ENCODE measurements at places on chromosomes 5 and 9.

- no peak for DNase-seq
Measured at GRCh38 chr9:124347206-124347967, 67.9 kb downstream of the PSMB7 start.

- no peak for DNase-seq
Measured at GRCh38 chr9:31542384-31543055, 841.9 kb upstream of the ACO1 start.

DNA sequence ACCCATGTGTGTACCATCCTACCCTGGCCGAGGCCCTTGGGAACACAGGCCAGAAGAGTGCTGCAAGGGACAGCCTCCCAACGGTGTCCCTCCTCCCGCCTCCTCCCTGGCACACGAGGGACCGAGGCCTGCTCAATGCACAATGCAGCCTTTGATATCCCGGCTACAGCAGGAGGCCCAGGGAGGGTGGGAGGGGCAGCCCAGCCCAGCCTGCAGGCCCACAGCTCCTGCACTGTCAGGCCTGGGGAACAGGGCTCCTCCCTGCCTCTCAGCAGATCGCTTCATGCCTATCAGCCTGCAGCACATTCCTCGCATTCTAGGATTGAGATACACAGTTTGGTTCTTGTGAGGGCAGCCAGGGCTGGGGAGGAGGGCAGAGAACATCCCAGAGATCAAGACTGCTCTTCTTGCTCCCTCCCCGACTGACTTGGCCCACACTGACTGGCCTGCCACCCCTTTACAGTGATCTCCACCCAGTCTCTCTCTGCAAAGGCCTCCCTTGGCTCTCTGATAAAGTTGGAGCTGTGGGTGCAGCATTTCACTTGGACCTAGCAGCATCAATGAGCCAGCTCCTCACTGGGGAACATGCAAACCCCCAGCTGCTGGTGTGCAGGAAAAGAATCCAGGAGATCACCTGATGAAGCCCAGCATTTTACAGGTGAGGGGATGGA, at the start of gene SH3TC2:
Gene SH3TC2 (minus strand): TSS at position 46 of the 671 bp plus-strand sequence. CDS start 40 bp downstream, at position 6.
- no peak for DNase-seq

- no peak for DNase-seq
Measured at GRCh38 chr9:73270967-73271721, 119.5 kb downstream of the ANXA1 start.

GRCh38 chr5:71528206-71528605, 58.9 kb upstream of the MCCC2 start:
- DNase-seq: no peak

DNA sequence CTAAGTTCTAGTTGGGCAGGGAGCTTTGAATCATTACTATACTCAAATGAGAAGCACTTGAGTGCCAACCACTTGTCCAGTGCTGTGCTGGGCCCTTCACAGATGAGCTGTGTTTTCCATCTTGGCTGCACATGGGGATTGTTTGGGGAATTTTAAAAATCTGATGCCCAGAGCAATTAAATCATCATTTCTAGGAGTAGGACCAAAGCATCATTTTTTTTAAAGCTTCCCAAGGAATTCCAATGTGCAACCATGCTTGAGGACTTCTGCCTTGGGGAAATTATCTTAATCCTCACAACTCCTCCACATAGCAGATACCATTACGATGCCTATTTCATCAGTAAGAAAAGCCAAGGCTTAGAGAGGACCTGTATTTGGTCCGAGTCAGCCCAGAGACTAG, 131.4 kb downstream of the TMEM174 start:
- DNase-seq: no peak

DNA sequence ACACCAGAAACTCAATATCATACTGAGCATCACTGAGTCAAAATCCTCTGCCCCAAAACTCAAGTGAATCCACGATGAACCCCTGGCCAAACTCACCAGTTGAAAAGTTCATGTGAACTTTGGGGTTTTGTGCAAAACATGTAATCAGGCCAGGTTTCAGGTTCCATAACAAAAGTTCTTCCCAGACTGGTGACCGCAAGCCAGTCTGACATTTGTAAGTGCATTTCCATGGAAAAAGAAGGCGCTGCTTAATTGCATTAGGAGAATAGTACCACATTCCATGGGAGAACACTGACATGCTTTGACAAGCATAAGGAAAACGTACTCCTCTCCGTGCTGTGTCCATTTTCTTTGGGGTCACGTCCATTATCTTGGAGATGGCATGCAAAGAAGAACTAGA, 567.0 kb downstream of the BNC2 start:
- no peak for DNase-seq

DNA sequence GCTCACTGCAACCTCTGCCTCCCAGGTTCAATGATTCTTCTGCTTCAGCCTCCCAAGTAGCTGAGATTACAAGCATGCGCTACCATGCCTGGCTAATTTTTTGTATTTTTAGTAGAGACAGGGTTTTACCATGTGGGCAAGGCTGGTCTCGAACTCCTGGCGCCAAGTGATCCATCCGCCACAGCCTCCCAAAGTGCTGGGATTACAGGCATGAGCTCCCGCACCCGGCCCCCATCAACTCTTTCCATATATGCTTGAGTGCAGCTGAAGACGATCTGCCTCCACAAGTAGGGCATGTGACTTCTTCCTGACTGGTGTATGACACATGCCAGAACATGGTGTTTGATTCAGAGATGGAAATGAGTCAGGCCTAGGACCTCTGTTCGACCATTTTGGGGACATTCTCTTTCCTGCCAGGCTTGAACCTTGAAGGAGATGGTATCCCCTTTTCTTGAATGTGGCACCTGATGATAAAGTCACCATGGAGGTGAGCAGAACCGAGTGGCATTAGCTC, 7.5 kb upstream of the CNOT6 start:
- no peak for DNase-seq
